Forelimb muscle (tissue), 1 donor: ENCODE measurements at places on chromosomes 3 and 15.
A peak's percentile ranks its signal among the peaks of the same experiment; 100 is the strongest.

- DNase-seq: no peak
Observed at GRCh38 chr15:99141943-99142342, 37.1 kb downstream of the SYNM start.

DNA sequence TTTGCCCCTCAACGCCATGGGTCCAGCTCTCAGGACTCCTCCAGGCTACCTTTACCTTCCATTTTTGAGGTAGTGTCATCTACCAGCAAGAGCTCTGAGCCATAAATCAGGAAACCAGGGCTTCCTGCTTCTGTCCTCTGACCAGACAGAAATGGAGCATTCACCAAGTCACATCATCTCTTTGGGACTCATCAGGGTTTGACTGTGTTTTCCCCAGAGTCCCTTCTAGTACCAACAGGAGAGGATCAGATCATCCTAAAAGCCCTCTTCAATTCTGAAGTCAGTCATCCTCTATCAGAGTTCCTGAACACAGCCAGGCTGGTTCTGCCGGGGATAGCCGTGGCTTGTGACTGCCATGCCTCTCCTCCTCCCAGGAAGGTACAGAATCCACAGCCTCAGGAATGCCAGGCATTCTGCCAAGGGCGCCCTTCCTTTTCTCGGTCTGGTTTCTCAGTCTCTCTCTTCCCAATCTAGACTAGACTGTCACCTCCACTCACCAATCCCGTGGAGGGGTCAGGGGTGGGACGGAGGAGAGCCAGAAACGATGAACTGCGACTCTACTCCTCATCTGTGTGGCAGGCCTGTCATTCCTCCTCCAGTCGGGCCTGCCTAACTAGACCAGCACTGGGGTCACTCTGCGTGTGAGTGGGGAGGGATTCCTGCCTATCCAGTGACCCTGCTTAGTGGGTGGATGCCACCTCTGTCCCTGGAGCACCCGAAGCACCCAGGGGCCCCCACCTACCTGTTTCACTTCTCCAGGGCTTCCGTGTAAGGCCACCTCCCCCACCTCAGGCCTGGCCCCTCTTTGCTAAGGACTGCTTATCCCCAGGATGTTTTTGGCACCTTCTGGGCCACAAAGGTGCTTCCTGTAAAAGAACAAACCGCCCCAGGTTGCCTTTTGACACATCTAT lies 30.9 kb downstream of the CCNL1 start:
- no peak for DNase-seq

- DNase-seq: peak; percentile 67
Observed at GRCh38 chr15:62558640-62559380, 393.7 kb upstream of the C2CD4B start.

GRCh38 chr3:172717493-172718088 lies 6.7 kb upstream of the NCEH1 start:
- no peak for DNase-seq

DNA sequence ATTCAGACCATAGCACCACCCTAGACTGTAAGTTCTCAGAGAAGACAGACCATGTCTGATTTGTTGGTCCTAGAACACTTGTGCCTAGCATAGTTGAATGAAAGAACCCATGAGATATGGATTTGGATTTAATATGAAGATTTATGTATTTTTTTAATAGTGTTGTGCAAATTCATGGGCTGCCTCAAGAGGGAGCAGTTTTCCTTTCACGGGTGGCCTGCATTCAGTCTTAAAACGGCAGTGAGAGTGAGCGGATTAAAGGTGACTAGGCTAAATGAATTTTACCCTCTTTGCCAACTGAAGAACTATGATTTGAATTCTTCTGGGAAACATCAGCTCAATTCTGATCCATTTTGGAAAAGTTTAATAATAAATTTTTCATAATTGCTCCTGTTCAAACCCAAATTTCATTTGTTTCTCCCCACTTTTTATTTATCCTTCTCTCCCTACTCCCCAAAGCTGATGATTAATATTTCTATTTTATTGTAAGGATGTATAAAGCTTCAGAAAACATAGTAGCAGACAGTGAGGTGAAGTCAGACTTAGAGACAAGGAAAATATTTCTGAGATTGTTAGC lies 67.3 kb downstream of the MORC1 start:
- no peak for DNase-seq

DNA sequence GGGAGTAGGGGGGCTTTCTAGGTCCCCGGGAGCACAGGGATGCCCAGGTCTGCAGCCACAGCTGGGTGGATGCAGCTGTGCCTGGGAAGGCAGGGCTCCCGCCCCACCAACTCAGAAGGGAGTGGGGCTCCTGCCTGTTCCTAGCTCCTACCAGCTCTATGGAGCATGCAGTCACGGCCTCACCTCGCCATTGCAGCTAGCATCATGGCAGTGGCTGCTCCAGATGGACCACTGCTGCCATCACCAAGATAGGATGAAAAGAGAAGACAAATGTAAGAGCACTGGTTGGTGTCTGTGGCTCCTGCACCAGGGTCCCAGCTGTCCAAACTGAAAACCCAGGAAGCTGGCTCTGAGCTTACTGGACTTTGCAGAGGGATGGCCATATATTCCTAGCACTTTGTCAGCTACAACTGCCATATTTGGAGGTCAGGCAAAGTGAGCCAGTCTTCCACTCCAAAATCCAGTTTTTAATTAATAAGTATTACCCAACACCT lies 3.0 kb upstream of the LIMD1 start:
- DNase-seq: no peak

GRCh38 chr3:51675201-51675611 lies 4.2 kb downstream of the TEX264 start:
- no peak for DNase-seq

GRCh38 chr3:45635475-45636256 lies 41.1 kb downstream of the LIMD1 start:
- no peak for DNase-seq

DNA sequence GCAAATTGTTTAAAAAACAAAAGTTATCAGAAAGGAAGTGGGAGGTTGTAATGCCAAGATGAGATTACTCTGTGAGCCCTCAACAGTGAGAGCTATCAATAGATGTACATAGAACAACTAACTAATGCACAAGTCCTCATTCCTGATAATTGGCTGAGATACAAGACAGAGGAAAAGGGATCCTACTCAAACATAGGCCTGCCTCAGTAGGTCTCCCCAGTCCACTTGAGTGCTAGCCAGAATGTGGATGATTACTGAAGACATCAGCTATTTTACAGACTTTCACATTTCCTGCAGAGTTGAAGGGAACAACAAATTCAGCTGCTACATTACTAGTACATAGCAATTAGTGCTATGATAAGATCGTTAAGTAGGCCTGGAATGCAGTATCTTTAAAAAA lies 981.9 kb downstream of the TUSC7 start:
- DNase-seq: no peak

- no peak for DNase-seq
Observed at GRCh38 chr3:143429628-143430514, 310.3 kb downstream of the CHST2 start.

DNA sequence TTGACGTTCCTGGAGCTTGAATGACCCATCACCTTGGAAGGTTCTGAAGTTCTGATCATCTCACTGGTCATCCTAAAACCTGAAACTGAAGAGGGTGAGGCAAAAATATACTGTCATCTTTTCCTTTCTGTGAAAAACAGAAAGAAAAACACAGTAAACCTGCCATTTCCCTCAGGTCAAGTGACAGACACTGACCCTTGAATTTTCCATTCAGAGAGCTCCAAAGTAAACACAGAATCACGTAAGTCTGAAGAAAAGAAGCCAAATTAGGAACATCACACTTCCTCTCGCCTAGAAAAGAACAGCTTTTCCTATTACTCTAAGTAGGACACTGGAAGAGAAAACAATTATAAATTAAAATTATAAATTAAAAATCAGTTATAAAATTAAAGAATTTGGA lies 78.7 kb upstream of the TGFBR2 start:
- DNase-seq: no peak

GRCh38 chr3:36973139-36973538 lies 19.8 kb downstream of the EPM2AIP1 start:
- no peak for DNase-seq

- no peak for DNase-seq
Observed at GRCh38 chr3:191435981-191436380, 25.0 kb upstream of the PYDC2 start.

GRCh38 chr3:197137751-197138150 lies 108.1 kb upstream of the MELTF start:
- no peak for DNase-seq

GRCh38 chr3:37024820-37025405 lies 31.6 kb downstream of the MLH1 start:
- no peak for DNase-seq

GRCh38 chr3:188294823-188295487 lies 141.0 kb downstream of the LPP start:
- no peak for DNase-seq

DNA sequence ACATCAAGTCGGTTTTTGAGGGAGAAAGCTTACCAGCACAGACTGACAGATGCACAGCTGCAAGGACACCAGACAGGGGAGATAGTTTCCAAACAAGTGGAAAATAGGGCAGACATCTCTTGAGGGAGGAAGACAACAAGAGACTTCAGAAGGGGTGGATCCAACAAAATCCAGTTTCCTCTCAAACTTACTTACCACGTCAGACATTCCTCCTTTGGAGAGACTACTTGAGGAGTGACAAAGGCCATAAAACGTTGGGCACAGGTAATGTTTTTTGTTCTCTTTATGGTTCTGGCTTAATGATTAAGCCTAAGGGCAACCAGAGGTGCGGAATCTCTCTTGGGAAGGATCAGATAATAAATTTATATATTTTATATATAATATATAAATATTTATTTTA lies 76.1 kb downstream of the CD200 start:
- no peak for DNase-seq

GRCh38 chr15:81469154-81469553 lies 95.1 kb upstream of the TMC3 start:
- DNase-seq: no peak

- no peak for DNase-seq
Observed at GRCh38 chr15:55742927-55743728, at the start of gene PRTG. Gene PRTG (minus strand): TSS chr15:55743152. CDS start chr15:55742931, 221 bp downstream.

GRCh38 chr3:194084284-194084683 lies 51.7 kb upstream of the HES1 start:
- no peak for DNase-seq

GRCh38 chr3:4356546-4357410 lies 53.6 kb downstream of the SETMAR start:
- DNase-seq: no peak

DNA sequence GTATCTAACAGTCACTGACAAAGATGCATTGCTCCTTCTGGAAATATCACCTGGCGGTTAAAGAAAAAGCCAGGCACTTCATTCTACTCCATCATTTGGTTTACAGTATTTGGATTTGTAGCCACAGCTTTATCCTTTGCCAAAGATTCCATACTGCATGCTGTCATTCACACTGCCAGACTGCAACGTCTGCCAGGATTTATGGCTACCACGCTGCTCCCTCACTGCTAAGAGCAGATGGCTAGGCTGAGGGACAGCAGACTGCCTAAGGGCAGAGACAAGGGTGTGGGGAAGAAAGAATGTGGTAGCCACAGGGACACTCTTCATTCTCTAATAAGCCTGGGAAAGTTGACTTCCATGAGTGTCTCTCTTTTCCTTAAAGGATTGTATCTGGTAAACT lies 1047.0 kb downstream of the TUSC7 start:
- no peak for DNase-seq

- no peak for DNase-seq
Observed at GRCh38 chr15:86849558-86850285, 770.1 kb downstream of the AGBL1 start.

DNA sequence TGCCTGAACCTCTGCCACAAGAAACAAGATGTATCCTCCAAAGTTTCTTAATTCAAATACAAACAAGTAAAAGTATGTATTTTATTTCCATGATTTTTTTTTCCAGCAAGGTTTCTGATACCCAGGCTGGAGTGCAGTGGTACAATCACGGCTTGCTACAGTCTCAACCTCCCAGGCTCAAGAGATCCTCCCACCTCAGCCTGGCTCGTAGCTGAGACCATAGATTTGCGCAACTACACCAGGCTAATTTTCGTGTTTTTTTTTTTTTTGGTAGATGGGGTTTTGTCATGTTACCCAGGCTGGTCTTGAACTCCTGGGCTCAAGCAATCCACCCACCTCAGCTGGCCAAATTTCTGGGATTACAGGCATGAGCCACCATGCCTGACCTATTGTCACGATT lies 12.2 kb upstream of the VEPH1 start:
- no peak for DNase-seq

DNA sequence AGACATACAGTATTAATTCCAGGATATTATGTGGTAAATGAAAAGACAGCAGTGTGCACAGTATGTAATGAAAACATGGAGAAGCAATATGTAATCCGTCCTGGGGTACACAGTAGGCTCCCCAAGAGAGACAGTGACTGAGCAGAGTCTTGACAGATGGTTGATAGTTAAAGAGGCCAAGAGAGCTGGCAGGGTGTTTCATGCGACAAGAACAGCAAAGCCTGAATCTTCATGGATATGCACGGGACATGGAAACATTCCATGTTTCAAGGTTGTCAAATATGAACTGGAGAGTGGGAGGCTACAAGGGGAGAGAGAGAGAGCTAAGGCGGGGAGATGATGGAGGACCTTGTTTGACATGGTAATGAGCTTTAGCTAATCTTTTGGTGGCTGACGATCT lies 338.4 kb downstream of the IL5RA start:
- DNase-seq: no peak

GRCh38 chr15:37053166-37053565 lies 47.2 kb downstream of the MEIS2 start:
- no peak for DNase-seq

DNA sequence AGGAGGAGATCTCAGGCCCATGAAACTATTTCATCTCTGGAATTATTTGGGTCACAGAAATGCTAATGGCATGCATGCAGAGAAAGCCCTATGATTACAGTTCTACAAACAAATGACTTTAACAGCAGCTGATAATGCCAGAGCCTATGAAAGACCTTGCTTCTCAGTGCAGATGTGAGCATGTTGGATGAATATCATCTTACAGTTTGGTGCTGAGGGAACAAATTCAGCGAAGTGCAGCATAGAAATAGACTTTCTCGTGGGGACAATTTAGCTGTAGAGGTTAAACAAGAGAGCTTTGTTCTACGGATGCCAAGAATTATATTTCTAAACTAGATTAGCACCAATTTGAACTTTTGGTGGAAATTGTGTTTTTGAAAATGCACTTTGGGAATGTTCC lies 27.7 kb downstream of the PTX3 start:
- no peak for DNase-seq

- no peak for DNase-seq
Observed at GRCh38 chr15:67826717-67827561, 1.6 kb downstream of the SKOR1 start.

DNA sequence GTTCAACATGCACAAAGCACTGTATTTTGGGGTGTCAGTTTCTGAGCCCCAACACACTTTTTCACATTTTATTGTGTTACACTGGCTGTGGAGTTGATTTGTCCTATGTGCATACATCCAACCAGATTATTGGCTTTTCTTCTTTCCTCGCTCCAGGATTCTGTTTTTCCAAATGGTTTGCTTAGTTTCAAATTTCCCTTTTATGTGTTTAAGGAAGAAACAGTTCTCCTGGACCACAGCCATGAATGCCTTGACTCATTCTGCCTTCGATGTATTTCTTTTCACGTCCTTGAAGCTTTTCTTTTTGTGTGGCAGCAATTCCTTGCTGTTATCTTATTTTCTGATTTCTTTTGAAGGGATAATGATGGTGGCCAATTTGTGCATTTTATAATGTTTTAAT lies 53.8 kb downstream of the CACNA2D3 start:
- DNase-seq: no peak

GRCh38 chr15:51536965-51537574 lies 85.5 kb downstream of the DMXL2 start:
- no peak for DNase-seq

GRCh38 chr3:48217449-48217848 lies 5.8 kb upstream of the CAMP start:
- no peak for DNase-seq

GRCh38 chr3:184874709-184875644 lies 63.0 kb downstream of the VPS8 start:
- peak; percentile 9 for DNase-seq
